ENCODE measurements at places on chromosomes 12 and 14.

GRCh38 chr12:41968599-41968998, 176.1 kb downstream of the GXYLT1 start:
- DNase-seq = no peak

DNA sequence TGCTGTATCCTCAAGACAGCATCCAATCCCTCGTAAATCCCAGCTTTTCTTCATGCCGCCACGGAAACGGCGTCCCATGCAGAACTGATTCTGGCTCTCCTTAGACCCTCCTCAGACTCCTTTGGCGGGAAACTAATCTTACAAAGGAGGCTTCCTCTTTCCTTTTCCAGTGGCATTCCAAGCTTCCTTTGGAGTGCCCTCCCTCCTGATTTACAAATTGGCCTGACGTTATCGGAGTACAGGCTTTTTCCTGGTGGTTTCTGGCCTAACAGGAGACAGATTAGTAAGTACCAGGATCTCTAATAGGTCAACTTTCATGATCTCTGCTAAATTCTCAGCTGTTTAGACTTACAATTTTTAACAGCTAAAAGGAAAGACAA, 1.3 kb upstream of the ZDHHC17 start:
- no peak for DNase-seq

GRCh38 chr12:78062786-78063185, 232.1 kb downstream of the NAV3 start:
- DNase-seq = no peak

- DNase-seq = no peak
Observed at GRCh38 chr14:99254328-99255009, 17.5 kb downstream of the BCL11B start.

DNA sequence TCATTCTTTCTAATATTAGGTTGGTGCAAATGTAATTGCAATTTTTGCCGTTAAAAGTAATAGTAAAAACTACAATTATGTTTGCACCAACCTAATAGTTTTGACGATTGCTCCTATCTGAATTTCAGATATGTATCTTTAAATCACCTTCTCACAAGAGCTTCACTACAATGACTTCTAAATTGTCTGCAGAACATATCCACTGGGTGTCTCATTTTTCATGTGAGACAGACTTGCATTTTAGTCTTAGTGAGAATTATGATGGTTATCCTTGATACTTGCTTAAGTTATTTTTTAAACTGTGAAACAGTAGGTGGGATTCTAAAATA, 84.6 kb downstream of the ITPR2 start:
- DNase-seq = no peak

DNA sequence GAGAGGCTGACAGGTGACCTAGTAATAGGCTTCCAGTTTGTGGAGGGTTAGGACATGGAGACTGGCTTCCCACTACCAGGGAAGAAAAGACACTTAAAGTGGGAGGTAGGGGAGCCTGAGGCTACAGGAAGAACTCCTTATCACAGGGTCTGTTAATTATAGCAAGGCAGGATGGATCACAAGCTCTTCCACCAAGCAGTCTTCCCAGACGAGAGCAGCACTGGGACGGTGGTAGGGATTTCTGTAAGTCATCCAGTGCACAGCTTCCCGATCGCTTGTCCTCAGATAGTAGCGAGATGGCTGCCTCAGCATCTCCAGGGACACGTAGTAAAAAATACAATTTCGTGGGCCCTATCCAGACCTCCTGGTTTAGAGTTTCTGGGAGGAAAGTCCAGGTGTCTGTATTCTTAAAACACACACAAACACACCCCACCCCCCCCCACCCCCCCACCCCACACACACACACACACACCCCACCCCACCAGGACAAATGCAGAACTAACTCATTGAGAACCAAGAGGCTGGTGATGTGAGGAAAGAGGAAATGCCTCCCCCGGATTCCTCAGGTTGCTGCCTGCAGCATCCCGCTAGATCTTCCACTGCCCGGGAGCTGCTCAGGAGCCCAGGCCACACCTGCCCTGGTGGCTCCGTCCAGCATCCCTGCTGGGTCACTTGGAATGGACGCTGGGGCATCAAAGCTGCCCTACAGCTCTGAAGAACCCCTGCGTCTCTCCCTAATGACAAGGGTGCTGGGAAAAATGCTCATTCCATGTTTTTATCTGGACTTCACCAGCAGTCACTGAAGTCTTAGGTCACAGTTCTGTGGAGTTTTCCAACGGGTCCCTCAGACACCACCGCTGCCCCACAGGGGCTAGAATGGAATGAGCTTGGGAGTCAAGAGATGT, 307.2 kb downstream of the CACNA1C start:
- DNase-seq = no peak

DNA sequence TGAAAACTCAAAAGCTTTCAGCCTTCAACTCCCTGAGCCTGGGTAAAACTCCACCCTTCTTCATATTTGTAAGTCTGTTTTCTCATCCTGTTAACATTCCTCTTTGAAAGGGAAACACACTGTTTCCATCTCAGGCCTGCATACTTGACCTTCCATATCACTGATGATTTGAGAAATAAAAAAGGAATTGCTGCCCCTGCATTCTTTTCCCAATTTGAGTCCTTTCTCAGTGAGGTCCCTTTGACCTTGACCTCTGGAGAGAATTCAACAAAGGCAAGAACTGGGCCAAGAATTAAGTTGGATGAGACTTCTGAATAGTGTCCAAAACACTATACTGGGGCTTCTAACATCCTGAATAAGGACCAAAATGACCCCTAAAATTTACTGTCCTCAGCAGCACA, 108.0 kb downstream of the AEBP2 start:
- DNase-seq = peak; percentile 57

DNA sequence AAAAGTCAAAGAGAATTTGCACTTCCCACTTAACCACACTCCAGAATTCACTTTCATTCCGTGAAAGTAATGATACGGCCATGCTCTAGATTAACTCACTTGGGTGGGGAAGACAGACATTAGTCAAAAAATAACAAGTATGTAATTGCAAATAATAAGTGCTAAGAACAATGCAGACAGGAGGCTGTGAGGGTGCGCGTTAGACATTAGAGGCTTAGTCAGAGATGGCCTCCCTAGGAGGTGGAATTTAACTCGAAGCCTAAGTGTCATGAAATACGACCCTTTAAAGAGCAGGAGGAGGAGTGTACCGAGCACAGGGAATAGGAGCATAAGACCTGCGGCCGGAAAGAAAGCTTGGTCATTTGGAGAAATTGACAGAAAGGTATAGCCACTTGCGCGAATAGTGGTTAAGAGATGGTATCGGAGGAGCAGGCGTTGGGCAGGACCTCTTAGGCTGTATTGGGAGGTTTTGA, 628 bp downstream of the SNRPF start:
- no peak for DNase-seq

DNA sequence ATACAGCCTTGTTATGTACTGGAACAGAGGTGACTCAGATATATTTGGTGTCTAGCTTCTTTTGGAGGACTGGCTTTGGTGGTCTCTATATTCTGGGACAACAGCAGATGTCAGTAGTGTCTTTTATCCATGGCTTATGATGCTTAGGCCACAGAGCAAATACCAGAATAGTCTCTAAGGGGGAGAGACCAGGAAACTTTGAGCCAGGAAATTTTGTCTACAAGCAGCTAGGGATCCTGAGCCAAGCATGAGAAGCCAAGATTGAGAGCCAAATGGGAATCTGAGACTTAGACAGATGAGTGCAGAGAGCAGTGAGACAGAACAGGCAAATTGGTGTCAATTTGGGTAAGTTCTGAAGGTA, 28.4 kb upstream of the PTPRR start:
- no peak for DNase-seq

DNA sequence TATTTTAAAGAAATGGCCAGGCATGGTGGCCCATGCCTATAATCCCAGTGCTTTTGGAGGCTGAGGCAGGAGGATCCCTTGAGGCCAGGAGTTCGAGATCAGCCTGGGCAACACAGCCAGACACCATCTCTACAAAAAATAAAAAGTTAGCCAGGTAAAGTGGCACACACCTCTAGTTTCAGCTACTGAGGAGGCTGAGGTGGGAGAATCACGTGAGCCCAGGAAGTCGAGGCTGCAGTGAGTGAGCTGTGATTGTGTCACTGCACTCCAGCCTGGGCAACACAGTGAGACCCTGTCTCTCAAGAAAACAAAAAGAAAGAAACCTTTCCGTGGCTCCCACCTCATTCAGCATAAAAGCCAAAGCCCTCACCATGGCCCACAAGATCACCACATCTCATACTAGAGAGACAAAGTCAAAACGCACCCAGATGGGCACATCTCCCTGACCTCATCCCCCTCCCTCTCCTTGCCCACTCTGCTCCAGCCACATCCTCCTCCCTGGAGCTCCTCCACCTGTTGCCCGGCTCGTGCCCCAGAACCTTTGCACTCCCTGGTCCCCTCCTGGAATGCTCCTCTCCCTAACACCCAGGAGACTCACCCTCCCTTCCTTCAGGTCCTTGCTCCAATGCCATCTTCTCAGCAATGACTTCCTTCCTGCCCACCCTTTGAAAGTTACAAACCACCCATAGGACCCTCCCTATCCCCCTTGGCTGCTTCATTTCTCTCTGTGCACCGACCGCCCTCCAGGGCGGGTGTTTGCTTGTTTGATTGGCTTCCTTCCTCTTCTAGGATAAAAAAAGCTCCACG, 4.8 kb upstream of the SCARB1 start:
- no peak for DNase-seq

DNA sequence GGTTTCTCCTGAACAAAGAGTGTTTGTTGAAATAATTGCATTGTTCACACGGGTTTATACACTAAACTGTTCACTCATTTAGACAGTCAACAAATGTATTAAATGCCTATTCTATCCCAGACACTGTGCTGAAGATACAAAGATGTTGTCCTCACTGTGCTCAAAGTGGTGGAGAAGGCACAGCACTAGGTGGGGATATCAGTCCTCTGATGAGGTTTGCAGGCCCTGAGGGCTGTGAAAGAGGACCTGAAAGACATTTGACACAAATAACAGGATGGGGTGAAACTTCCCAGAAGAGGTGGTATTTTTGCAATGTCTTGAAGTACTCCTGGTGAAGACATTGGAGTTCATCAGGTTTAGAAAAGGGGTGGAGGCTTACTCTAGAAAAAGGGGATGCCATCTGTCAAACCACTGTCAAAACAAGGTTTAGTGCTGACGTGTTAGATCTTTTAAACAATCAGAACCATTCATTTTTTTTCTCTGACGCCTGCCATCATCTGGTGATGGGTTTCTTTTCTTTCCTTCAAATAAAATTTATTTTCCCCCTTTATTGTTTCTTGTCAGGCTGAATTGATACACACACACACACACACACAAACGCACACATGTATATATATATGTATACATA, 69.5 kb downstream of the ACSS3 start:
- no peak for DNase-seq

- no peak for DNase-seq
Observed at GRCh38 chr14:94346841-94347240, 23.7 kb upstream of the SERPINA6 start.

DNA sequence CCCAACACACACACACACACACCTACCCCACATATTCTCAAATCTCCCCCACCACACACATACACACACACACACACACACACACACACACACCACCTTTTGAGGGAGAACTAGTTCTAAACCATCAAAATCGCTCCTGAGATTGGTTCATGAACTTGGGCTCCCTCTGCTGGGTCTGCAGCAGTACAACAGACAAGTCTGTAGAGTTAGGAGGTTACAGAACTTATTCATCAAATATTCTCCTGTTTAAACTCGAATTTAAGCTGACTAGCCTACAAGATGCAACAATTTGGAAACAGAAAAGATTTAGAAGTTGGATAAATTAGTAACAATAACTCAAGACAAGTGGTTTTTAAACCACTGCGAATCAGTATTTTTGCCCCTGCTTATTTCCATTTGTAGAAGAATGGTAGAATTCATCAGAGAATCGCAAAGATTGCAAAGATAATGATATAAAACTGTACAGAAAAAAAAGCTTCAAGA, 136.4 kb upstream of the USP15 start:
- DNase-seq = no peak

DNA sequence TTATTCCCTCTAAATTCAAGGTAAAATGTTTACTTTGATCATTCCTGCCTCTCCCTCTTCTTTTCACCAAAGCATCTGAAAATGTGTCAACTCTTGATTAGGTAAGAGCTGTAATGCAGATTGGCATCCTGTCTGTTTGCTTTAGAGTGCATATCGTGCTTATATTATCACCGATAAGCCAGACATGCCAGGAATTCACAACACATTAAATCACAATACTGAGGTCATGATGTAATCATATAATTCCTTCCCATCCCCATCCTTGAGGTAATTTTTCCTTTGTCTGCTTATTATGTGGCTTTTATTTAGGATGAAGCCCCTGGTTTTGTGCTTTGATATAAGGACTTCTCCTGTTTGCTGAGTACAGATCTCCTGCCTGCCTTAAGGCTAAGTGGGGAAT, 10.2 kb downstream of the DDX47 start:
- no peak for DNase-seq

DNA sequence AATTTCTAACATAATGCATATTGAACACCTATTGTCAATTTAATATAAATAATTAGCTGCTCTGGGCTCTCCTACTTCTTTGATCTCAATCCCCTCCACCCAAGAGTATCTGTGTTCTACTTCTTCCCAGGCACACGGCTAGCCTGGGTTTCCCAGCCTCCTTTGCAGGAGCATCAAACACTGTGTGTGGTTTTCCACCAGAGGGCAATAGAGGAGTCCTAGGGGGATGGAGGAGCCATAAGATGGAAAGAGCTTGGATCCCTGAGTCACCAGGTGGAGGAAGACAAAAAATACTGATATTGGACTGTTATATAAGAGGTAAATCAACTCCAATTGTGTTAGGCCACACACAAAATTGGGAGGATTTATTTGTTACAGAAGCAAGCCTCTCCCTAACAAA, 333.7 kb downstream of the GLT1D1 start:
- no peak for DNase-seq

- DNase-seq = no peak
Observed at GRCh38 chr14:95910628-95911027, 34.0 kb downstream of the TUNAR start.
